ENCODE measurements at places on chromosomes 16 and 17.

DNA sequence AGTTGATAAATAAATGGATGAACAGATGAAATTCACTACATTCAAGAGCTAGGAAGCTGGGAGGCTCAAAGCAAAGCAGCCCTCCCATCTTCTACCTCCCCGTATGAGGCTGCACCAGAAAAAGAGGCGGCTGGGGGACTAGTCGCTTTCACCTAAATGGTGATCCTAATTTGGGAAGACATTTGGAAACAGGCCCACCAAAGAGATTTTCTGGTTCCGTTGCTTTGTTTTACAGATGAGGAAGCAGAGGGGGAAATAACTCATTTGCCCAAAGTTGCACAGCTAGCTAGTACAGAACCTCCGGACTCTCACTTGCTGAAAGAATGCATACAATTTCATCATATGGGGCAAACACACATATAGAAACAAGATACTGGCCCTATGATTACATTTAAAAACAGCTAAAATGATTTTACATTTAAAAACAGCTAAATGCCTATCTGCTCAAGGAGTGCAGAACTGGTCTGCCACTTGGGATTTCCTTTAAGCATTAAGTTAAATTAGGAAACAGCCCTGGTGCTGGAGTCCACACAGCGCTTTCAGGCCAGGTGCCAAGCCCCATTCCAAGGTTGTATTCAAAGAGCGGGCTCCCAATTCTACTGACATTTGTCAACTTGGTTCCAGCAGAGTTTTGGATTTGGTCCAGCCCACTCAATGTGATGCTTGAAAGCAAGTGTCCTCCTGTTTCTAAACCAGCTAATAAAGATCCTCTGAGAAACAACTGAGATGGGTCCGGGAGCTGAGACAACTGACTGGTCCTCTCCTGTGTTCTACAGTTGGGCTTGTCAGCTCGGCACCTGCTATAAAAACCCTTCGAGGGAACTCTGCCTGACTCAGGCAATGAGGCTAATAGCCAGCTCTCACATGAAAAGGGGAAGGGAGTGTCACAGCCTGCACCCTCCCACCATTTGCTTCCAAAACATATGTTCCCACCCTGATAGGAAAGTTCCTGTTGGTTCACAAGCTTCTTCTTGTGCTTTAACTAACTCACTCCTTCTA, 11.7 kb downstream of the ERN1 start:
- DNase-seq = no peak

DNA sequence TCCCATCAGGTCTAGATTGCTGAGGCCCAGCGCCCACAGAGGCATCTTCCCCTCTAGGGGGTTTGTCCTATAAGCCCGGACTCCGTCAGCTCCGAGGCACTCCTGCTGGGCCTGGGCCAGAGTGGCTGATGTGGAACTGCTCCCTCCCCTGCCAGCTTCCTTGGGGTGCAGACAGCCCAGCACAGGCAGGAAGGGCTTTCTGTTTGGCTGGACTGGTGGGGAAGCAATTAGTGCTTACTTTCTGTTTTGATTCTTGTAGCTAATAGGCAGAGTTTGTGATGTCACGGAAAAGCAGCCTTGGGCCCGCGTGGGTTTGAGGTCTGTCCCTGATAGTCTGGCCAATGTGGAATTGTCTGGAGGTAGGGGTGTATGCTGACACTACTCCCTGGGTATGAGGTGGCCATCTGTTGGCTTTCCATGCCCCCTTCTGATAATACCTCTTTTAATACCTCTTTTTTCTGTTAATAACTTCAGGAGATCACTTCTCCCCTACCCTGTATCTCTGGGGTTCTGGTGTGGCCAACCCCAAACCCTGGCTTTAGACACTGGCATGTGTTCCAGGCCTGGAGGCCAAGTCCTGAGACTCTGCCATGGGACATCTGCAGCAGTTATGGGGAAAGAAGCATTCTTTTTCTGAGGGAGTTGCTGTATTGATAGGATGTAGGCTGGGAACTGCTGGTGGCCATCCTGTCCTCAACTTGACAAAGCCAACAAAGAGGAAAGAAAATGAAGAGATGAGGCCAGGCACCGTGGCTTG, 190.9 kb downstream of the RAB11FIP4 start:
- no peak for DNase-seq

DNA sequence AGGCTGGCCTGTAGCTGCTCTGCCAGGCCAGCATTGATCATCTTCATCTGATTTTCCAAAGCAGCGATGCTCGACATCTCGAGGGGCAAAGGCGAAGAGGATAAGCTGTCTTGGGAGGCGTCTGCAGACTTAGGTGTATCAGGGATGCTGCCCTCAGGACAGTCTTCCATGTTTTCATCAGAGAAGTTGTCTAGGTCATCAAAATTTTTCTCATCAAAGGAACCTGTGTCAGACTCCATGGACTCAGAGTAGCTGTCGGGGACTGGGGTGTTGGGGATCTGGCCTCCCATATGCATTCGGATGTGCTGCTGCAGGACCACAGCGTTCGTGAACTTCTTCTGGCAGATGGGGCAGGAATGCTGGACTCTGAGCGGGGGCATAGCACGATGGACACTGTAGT, 11.5 kb downstream of the SALL1 start:
- DNase-seq = no peak

- no peak for DNase-seq
Measured at GRCh38 chr16:67945392-67945933, 1.5 kb upstream of the LCAT start.

DNA sequence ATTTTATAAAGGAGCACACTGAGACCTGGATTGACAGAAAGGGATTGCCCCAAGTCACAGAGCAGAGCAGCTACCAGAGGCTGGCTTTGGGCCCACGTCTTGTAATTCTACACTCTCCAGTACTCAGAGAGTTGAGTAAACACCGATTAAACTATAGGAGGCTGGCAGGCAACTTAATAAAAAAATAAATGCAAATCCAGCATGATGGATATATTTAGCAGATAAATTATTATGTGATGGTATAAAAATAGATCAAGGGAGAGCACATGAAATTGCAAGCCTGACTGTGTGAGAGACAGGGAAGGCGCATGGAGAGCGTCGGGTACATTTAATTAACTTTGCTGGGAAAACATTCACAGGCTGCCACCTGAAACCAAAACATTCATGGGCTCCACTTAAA, 87.7 kb upstream of the CCL2 start:
- DNase-seq = no peak

DNA sequence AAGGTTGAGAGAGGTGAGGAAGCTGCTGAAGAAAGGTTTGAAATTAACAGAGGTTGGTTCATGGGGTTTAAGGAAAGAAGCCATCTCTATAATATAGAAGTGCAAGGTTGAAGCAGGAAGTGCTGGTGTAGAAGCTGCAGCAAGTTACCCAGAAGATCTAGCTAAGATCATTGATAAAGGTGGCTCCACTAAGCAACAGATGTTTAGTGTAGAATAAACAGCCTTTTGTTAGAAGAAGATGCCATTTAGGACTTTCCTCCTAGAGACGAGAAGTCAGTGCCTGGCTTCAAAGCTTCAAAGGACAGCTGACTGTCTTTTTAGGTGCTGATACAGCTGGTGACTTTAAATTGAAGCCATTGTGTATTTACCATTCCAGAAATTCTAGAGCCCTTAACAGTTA, 29.3 kb downstream of the GOSR1 start:
- DNase-seq = no peak

DNA sequence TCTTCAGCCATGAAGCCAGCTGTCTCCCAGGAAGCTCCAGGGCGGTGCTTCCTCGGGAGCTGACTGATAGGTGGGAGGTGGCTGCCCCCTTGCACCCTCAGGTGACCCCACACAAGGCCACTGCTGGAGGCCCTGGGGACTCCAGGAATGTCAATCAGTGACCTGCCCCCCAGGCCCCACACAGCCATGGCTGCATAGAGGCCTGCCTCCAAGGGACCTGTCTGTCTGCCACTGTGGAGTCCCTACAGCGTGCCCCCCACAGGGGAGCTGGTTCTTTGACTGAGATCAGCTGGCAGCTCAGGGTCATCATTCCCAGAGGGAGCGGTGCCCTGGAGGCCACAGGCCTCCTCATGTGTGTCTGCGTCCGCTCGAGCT, 14.1 kb downstream of the STH start:
- DNase-seq = no peak

GRCh38 chr17:73288534-73289302, 23.1 kb downstream of the CDC42EP4 start:
- DNase-seq = no peak

DNA sequence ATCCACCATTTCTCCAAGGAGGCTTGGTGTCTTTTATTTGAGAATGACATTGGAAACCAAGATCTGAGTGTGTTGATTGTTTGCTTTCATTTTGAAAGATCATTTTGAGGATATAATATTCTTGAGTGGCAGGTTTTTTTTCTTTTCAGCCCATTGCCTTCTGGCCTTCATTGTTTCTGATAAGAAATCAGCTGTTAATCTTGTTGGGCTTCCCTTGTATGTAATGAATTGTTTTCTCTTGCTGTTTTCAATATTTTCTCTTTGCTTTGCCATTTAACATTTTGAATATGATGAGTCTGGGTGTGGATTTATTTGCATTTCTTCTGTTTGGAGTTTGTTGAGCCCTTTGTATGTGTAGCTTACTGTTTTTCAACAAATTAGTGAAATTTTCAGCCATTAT, 22.0 kb downstream of the PRSS54 start:
- no peak for DNase-seq

- DNase-seq = no peak
Measured at GRCh38 chr17:72079700-72080099, 41.1 kb upstream of the SOX9 start.

DNA sequence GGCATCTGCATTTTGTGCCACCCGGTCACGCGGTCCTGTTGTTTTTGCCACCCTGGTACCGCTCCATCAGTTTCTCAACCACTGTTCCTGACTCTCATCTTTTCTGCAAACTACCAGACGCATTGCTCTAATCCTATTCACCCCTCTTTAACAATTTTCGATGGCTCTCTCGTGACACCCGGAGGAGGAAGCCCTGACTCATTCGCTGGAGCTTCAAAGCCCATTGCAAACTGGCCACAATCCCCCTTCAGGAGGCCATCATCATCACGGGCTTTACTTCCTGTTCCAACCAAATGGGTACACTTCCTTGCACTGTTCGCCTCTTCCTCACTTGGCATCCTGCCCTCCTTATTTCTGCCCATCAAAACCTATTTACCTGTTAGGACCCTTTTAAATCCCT, 155.3 kb downstream of the RGS9 start:
- DNase-seq = no peak

DNA sequence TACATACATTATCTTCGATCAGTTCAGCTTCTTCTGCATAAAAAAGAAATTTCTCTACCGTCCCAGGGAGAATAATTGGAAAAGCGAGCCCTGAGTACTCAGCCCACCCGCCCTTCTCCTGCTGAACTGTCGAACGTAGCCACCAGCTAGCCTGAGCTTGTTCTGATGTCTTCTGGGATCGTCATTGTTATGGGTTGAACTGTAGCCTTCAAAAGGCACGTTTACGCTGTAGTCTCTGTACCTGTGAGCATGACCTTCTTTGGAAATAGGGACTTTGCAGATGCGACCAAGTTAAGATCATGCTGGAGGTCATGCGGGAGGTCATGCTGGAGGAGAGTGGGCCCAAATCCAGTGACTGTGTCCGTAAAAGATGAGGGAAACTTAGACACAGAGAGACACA, 86.2 kb downstream of the CMIP start:
- no peak for DNase-seq

DNA sequence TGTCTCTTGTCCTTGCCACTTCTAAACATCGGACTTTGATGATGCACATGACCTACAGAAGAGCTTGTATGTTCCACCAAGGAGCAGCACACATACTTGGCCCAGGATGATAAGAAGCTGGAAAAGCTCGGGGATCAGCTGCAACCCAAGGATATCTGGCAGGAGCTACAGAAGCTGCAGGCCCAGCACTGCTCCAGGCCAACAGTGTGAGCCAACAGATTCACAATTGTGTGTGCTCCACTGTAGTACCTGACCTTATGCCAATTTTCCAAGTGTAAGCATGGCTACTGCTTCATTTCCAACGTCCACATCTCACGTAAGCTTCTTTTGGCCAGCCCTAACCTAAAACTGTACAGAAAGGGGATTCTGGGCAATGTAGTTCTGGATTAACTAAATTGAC, 83.4 kb downstream of the COX10 start:
- no peak for DNase-seq

- DNase-seq = no peak
Measured at GRCh38 chr17:18247613-18248001, 10.9 kb downstream of the FLII start.

- DNase-seq = no peak
Measured at GRCh38 chr16:54285414-54286089, 1.0 kb downstream of the IRX3 start.

- peak; percentile 48 for DNase-seq
Measured at GRCh38 chr16:88792078-88792550, 7.1 kb upstream of the PIEZO1 start.

DNA sequence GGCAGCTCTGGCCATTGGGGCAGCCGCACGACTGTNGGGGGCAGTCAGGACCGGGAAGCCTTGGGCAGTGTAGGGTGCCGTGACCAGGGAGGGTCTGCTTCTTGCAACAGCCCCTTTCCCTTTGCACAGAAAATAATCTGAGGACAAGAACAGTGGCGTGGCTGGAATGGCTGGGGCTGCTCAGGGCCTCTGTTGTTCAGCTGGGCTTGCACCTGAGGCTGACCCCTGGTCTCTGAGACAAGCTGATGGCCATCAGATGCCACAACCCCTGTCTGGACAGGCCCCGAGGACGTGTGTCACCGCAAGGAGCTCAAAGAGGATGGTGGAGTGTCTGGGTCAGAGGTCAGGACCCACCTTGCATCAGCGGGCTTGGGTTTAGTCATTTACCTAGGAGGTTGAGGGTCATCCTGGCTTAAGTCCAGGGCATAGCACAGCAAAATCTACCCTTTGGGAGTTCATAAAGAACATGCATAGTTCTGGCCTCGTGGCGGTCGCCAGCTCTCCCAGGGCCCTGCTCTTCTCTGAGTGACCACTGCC, 46.9 kb downstream of the METRNL start:
- DNase-seq = no peak

DNA sequence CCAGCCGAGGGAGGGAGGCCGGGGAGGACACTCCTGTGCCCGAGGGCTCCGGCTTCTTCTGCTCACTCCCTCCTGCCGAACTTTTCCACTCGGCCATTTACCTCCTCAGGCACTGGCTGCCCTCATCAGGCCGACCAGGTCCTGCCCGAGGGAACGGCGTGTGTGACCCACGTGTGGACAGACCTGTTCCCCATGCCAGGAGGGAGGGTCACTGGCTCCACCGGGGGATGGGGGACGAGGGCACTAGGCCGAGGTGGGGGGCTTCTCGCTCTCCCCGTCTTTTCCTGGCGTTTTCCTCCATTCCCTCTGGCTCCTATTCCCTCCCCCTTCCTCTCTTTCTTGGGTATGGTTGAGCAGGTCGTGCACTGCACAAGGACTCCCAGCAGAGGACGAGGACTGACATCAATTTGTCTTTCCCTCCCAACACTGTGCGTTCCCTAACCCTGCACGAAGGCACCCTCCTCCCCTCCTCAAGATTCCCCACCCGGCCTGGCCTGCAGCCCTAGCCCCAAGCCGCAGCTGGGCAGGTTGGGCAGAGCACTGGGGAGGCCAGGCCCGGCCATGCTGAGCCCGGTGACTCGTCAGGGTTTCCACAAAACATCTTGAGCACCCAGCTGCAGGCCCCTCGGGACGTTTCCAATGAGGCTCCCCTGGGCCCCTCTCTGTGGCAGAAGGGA, 3.2 kb upstream of the IL17C start:
- DNase-seq = peak; percentile 61

- DNase-seq = no peak
Measured at GRCh38 chr16:29686740-29687332, 7.9 kb downstream of the QPRT start.

Data from HTR-8/SVneo (cell line).